ENCODE measurements at places on chromosomes 3 and 15.
A peak's percentile ranks its signal among the peaks of the same experiment; 100 is the strongest.

DNA sequence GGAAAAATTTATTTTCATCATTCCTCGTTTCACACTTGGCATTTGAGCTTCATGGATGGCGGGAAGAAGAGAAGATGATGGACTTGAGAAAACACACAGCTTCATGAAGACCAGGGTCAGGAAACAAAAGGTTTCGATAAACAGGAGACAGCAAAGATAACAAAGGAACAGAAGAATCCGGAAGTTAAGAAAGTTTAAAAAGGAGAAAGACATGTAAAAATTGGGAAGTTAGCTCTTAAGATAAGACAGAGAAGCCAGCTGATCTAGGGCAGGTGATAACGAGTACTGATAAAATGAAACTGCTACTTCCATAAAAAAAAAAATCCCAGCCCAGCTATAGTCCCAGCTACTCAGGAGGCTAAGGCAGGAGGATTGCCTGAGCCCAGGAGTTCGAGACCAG is 23.9 kb downstream of the IL5RA start:
- DNase-seq = no peak

GRCh38 chr3:197135212-197135611 is 105.6 kb upstream of the MELTF start:
- peak; percentile 18 for DNase-seq

- no peak for DNase-seq
Measured at GRCh38 chr3:41207355-41207754, 8.1 kb downstream of the CTNNB1 start.

DNA sequence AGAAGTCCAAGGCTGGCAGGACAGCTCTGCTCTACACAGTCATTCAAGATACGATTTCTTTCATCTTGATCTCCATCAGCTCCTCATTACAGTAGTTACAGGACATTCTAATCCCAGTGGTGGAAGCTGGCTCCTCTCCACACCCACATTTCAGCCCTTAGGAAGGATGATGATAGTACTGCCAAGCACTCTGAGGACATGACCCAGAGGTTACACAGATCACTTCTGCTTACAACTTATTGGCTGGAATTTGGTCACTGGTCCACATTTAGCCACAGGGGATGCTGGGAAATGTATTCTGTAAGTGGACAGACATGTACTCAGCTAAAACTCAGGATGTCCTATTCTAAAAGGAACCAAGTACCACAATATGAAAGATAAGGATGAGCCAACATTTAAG is 77.1 kb downstream of the IQCH start:
- DNase-seq = no peak
